ENCODE measurements at places on chromosomes 3 and 15.
A peak's percentile ranks its signal among the peaks of the same experiment; 100 is the strongest.

DNA sequence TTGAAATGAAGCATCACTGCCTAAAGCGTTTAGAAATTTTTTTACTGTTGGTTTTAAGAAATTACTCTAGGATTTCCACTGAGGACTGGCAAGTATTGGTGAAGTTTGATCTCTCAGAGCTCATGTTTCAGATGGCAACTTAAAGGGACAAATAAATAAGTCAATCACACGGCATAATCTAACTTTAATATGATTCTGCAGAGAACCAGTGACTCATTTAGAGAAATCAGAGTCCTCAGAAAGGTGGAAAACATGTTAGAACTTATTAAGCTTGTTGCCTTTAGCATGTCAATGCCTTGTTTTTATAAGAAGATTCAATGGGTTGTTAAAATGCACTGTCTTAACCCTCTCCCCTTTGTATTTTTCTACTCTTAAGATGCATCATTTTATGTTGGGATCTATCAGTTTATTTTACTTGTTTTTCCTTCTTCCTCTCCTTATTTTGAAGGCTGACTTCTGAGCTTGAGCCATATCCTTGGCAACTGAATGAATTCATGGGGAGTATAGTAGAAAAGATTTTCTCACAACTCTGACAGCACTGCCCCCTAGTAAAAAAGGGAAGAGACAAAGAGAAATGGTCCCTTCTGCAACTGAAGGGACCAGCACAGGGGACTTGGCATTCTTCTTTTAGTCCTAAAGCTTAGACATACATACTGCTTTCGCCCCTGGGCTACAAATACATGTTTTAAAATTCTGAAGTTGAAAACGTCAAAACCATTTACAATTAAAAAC lies 431.2 kb downstream of the LPP start:
- DNase-seq, result no peak

- DNase-seq, result no peak
These were observed 561.8 kb downstream of the MCTP2 start for GRCh38 chr15:94793207-94793606.

GRCh38 chr3:4536260-4536659 lies 43.1 kb downstream of the ITPR1 start:
- no peak for DNase-seq

DNA sequence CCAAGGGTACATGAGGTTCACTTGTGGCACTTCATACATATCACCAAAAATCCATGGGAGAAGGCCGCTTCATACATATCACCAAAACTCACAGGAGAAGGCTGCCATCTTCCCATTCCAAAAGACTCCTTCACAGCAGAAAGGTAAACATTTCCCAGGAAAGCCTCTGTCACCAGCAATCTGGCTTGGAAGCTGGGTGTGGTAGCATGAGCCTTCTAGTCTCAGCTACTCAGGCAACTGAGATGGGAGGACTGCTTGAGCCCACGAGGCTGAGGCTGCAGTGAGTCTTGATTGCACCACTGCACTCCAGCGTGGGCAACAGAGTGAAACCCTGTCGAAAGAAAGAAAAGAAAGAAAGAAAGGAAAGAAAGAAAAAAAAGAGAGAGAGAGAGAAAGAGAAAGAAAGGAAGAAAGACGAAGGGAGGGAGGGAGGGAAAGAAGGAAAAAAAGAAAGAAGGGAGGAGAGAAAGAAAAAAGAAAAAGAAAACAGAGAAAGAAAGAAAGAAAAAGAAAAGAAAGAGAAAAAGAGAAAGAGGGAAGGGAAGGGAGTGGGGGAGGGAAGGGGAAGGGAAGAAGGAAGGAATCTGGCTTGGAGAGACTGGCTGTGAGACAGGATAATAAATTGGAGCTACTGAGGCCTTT lies 7.2 kb downstream of the LRIG1 start:
- no peak for DNase-seq

DNA sequence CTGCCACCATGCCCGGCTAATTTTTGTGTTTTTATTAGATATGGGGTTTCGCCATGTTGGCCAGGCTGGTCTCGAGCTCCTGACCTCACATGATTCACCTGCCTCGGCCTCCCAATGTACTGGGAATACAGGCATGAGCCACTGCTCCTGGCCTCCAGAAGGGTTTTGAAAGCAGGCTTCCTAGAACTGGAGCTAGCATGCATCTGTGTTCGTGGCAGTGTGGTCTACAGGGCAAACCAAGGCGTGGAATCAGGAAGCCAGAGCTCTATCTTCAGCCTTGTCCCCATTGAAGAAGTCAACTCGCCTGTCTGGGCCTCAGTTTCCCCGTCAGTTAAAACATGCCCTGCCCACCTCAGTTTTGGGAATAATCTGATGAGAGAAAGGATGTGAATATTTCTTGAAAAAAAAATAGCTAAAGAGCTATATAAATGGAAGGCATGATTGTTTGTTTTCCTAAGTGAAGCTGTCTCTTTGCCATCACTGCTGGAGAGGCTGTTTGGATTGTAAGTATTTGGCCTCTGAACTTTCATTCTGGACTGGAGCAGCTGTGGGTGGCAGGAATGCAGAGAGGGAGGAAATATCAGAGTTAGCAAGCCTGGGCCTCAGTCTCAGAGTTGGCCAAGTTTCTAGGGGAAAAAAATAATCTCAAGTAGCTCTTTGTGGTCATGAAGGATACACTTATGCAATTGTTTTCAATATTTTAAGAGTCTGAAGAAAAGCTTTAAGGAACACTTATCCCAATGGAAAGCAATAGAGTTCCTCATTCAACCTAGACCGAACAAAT lies 36.5 kb upstream of the UACA start:
- DNase-seq, result no peak

DNA sequence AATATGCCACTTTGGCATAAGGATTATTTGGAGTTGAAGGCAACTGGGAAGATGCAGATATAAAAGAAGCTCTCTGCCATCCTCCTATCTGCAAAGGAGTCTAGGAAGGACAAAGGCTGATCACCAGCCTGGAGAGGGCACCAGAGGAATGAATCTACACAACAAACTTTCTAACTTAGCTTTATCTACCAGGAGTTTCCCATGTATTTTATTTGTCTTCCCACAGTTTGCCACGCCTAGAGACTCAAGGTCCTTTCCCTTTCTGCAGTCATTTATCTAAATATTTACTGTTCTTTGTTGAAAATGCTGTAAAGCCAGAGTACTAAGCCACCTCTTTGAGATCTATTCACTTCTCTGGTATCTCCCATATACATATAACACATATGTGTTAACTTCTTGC lies 32.2 kb downstream of the GPR176 start:
- no peak for DNase-seq

- no peak for DNase-seq
These were observed 106.7 kb downstream of the ZIC4 start for GRCh38 chr3:147299656-147300055.

DNA sequence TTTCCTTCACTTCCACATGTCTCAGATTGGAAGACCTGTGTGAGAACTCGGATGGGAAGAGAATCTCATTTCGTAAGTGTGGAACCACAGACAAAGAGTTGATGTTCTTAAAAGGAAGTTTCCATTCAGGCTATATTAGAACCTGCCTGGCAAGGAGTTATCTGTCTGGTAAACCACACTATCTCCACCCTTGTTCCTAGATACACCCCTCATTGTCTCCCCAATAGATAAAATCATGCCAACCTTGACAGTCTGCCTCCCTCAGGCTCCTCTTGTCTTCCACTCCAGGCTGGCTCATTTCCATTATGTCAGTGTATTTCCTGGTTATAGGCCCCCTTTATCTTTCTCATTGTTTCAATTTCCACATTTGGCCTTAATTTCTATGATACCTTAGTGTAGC lies 89.2 kb downstream of the TMEM108 start:
- no peak for DNase-seq

DNA sequence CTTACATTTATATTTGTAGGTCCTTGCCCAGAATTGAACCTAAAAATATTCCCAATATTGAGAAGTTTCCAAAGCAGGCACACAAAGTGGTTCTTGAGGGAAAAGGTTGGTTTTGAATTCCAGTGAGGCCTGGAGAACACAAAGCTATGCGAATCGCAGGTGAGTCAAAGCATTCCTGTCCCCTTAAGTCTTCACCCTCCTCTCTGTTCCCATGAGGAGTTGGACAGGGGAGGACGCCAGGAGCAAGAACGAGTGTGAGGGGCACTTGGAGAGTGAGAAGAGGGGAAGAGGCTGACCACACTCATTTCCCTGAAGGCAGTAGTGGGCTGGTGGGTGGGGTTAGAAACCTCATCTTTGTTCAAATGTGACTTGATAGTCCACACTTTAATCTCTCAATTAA lies 185.8 kb upstream of the EOMES start:
- no peak for DNase-seq

DNA sequence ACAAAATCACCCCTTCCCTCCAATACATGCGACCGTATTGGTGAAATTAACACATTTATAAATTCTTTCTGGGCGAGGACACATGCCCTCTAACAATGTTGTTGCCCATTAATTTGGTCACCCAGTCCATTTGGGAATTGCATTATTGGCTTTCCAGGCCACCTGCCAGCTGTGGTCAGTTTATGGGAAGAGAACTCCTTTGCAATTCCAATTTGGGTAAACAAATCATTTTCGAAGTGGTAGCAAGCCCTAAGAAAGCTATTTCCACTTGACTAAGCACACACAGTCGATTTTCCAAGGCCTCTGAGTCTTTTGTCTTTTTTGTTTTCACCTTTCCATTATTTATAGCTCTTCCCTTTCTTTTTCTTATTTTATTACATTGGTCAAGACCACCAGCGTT lies 362.3 kb upstream of the RGMA start:
- no peak for DNase-seq

DNA sequence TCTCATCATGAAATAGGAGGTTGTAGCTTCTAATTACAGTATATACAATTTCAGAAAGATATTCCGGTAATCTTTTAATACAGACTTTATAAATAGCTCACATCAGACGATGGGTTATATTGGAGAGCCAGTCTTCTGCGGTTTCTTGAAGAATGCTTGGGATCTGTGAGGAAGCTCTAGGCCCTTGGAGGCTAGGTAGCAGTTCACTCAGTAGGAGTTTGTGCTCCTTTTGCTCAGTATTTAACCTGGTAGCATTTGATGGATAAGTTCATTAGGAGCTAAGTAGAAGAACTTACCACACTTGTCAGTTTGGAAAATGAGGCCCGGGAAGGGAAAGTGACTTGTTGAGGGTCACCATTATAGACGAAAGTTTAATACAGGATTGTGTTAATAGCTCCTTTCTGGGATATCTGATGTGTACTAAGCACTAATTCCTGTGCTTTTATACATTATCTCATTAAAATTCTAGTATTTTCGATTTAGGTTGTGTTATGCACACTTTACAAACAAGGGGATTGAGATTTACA lies 2.8 kb downstream of the FNDC3B start:
- no peak for DNase-seq

GRCh38 chr3:115713284-115713683 lies 90.0 kb downstream of the GAP43 start:
- no peak for DNase-seq

GRCh38 chr3:170364965-170365364 lies 7.5 kb downstream of the SKIL start:
- DNase-seq, result no peak

DNA sequence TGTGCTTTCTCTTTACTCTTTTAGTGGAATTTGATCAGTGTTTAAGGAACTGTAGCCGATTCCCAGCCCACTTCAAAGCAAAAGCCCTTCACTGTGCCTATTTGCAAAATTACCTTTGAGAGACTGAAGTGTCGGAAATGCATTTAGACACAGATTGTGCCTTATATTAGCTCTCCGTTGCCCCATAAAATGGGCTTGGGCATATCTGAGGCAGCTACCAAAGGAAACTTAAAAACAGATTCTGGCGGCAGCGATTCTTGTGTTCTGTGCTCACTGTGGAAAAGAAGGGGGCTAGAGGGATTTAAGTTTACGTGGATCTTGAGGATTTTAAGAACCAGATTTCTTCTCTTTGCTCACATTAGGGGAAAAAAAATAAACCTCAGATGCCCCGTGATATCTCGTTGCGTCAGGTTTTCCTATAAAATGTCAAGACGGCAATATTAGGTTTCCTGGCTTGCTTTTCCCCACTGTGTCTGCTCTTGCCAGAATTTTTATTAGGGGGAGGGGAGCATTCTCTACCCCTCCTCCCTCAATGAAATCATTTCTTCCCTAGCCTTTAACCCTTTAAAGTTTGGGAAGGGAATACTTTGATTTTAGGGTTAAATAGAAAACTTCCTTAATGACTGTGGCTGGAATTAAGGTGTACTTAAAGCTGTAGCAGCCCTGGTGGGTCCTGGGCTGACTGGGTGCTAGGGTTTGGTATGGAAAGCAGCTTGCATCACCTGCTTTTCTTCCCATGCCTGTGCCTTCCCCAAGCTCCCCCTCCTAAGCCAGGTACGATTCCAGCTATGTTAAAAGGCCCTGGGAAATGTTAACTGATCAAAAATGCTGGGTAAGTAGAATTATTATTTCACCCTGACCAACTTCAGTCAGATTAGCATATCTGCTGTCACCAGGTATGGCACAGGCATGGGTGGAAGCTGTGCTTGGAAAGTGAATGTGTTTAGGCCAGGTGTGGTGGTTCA lies 73.8 kb downstream of the SMAD3 start:
- DNase-seq, result no peak

- DNase-seq, result no peak
These were observed 2.7 kb downstream of the MYO5C start for GRCh38 chr15:52292780-52293392.

DNA sequence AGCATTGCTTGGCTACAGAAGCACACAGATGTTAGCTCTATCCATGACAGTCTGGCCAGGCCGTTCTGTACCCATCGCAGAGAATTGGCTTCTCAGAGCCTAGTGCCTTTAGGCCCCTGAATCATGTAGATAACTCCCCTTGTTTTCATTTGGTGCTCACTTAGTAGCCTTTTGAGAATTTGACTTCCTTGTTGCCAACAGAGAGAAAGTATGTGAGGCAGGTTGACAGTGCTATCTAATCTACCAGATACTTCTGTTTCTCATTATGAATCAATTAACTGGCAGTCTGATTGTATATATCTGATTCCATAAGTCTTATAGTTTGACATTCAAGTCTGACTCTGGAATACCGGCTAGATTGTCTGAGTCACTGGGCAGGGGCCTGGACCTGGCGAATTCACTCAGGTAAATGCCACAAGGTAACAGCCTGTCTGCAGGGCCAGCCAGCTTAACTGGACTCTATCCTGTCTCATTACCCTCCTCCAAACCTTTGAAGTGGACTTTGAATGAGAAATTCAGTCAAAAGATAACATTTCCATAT lies 160.2 kb downstream of the GHSR start:
- DNase-seq, result no peak

GRCh38 chr15:100598655-100599054 lies 3.3 kb downstream of the LINS1 start:
- no peak for DNase-seq

DNA sequence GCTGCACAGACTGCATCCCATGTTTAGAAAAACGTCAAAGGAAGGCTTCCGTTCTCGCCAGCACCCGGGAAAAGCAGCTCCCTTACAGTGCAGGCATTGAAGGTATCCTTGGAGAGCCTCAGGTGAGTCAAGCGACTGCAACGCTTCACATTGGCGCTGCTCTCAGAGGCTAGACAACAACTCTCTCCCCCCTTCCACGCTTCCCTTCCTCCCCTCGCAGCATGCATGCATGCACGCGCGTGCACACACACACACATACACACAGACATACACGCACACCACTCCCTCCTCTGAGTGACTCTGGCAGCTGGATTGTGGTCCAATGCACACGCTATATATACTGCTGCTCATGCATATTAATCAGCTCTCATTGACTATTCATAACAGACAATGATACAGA lies 191.1 kb downstream of the PDZRN3 start:
- no peak for DNase-seq

GRCh38 chr3:186931532-186932280 lies 1.4 kb downstream of the ST6GAL1 start:
- DNase-seq, result peak; percentile 50

Measured in activated T-cell treated with anti-CD3 and anti-CD28 coated beads for 1 hour (primary cell).